Stimulated activated CD4-positive, alpha-beta T cell treated with anti-CD3 and anti-CD28 coated beads, Interleukin-1b, Interleukin-23, amount 100 ng/mL, for 1 hour (primary cell): ENCODE measurements at places on chromosomes 3 and 15.

- DNase-seq, result no peak
Observed at GRCh38 chr3:50161320-50161719, 6.2 kb downstream of the SEMA3F start.

GRCh38 chr3:168424059-168424734, 328.5 kb upstream of the GOLIM4 start:
- no peak for DNase-seq

DNA sequence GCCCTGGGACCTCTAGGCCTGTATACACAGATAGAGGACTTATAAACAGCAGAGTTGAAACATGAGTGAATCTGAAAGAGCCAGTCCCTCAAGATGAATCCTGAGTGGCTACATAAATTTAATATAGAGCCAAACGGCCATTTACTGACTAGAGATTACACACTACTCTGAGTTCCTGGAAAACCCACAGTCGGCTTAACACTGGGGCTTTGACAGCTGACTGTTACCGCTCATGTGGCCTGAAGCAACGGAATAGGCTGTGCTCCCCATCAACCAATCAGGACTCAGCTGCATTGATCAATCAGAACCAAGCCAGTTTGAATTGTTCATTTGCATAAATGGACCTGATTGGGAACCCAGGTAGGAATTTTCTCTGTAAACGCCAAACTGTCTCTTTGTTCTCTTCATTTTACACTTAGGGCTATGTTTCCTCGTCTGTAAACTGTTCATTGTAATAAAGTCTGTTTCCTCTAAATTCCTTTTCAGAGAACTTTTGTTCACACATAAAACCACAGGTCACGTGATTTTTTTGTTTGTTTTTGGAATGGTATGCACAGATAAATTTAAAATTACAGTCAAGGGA, 40.5 kb downstream of the CCNL1 start:
- no peak for DNase-seq

- DNase-seq, result no peak
Observed at GRCh38 chr3:168839653-168840052, 743.9 kb upstream of the GOLIM4 start.

DNA sequence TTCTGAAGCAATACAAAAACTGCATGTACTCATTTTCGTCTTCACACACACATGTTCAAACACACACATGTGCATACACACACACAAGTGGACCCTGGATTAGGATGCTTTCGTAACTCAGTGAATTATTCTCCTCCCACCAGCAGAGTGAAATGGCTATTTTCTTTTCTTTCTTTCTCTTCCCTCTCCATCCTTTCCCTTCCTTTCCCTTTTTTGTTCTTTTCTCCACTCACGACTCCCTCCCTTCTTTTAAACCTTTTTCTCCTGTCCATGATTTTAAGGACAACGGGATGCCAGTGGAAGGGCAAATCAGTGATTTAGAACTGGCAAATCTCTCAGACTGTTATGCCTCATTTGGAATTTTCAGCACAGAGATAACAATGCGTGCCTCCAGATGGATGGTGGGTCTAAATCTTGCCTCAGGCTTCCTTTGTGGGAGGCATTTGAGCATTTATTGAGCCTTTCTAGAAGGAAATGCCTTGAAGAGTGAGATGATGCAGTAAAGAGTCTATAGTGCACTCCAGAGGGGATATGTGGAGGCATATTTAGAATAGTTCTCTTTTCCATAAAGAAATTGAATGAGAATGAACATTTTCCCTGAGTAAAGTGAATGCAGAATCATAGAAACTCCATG, 130.4 kb upstream of the SLC7A14 start:
- DNase-seq, result no peak
